ENCODE measurements at places on chromosomes 4 and X.

DNA sequence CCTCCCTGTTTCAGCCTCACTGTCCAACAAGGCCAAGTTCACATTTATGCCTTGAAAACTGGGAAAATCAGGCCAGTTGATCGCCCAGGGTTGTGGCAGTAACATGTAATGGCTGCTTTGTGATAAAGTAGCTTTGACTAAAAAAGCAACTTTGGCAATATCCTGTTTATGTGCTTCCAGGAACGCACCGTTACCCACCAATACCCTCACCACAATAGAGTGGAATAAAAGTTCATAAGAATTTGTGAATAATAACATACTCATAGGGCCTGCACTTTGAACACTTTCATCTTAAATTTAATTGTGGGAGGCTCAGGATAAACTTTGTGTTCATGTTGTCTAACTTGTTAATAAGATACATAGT lies 80.7 kb upstream of the MAML3 start:
- no peak for DNase-seq

- peak; percentile 91 for DNase-seq
Measured at GRCh38 chr4:10106421-10107039, 10.1 kb downstream of the WDR1 start.

DNA sequence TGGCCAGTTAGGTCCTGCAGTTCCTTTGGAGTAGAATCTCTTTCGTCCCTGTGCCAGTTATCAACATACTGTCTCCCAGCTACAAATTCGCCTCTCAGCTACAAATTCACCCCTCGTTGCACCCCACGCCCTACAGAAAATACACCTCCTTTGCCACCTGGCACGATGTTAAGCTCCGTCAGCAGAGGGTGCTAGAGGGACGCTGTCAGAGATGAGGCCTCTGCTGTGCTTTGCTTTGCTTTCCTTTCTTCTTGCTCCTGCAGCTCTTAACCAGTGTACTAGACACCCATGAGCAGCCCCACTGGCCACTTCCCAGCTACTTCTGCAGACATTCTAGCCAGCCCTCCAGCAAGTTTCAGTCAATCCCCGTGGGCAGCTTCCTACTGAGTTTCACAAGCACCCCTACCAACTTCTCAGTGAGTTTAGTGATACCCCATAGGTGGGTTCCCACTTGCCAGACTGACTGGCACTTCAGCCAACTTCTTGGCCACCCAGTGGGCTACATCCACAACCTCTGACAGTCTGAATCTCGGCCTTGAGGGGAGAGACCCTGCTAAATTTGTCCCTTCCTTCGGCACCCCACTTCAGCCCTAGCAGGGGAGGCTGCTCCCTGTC lies 21.8 kb downstream of the HAUS3 start:
- DNase-seq, result no peak

DNA sequence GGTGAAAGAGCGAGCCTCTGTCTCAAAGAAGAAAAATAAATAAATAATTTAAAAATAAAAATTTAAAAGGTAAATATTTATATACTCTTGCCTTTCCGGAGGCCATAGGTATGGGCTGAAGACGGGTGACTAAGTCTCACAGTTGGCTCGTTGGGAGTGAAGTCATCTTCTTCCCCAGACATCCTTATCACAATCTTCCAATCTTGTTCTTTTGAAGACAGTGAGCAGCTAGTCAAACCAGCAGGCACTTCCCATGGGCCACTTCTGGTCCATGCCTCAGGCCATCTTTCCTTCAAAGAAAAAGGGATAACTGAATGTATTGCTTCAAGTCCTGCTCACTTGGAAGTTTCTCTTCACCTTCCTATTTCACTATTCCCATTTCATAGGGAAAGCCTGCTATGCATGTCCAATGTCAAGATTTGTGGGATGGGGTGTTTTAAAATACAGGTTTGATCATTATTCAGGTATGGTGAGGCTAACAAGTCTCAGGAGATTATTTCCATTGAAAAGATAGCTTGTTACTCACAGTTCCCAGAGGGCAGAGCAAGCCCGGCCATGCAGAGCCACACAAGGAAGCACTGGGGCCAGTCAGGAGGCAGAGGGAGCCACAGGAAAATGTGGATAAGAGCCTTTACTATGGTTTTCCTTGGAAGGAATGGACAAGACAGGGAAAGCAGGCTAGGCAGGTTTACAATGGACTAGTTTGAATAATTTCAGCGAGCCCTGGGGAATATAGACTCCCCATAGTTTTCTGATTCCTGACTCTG lies 33.3 kb upstream of the VCX2 start:
- no peak for DNase-seq

- DNase-seq, result no peak
Measured at GRCh38 chr4:946517-947471, 14.5 kb downstream of the TMEM175 start.

GRCh38 chr4:87228262-87228860 lies 7.9 kb upstream of the KLHL8 start:
- no peak for DNase-seq

DNA sequence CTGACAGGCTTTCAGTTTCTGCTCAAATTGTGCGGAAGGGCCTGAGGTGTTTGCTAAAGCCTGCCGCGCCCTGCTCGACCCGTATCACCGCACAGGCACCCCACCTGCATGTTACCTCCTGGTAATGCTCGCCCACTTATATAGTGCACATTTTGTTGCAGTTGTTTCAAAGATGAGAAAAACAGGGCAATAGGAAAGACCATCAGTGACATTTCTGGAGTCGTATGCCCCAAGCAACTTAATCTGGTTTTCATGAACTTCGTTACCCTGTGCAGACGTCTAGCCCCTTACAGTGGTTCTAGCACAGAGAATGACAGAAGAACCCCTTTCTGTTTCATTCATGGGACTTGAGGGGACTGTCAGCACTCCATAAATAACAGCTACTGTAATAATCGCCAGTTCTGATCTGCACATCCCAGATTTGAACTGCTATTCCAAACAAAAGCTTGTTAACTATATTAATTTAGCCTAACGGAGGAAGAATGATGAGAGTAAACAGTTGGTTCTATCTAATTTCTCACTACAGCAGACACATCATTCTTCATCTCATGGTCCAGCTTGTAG lies 940 bp upstream of the DCTD start:
- DNase-seq, result no peak

DNA sequence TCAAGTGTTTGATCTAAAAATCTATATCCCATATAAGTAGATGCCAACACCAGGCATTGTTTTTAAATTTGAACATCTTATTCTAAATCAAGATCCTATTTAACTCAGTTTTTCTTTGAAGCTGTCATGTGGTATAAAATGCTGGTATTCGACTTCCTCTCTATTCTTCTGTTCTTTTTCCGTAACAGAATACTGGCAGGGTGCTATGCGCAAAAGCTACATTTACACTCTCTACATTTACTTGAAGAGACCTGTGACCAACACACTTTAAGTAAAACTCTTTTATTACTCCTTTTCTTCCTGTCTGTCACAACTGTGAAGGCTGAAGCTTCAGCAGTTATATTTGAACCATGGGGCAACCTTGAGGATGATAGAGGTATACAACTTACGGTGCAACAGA lies 612.8 kb downstream of the C4orf33 start:
- DNase-seq, result no peak

- DNase-seq, result no peak
Measured at GRCh38 chr4:173503330-173504180, 26.5 kb downstream of the HAND2 start.

DNA sequence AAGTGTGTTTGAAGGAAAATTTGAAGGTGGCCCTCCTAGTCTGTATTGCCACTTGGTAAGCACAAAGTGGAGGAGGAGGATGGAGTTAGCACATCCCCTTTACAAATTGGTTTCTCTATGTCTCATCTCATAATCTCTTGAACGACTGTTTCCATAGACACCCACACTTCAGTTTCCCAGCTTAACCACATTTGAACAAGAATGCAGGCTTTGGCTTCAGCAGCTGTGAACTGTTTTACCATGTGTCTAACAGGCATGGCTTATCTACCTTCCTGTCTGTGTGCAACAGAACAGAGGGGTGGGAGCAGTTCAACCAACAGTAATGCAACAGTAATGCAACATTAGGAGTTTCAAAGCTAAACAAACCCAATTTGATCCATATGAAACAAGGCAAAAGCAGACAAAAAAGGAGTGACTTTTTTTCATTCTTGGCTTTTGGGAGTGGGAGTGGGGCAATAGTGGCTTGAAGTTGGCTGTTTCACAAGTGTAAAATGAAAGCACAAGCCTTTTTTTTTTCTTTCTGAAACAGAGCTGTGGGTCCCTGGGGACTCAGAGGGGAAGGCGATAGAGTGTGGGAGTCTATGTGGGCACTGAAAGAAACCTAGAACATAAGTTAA lies 108.0 kb downstream of the ITM2A start:
- no peak for DNase-seq

DNA sequence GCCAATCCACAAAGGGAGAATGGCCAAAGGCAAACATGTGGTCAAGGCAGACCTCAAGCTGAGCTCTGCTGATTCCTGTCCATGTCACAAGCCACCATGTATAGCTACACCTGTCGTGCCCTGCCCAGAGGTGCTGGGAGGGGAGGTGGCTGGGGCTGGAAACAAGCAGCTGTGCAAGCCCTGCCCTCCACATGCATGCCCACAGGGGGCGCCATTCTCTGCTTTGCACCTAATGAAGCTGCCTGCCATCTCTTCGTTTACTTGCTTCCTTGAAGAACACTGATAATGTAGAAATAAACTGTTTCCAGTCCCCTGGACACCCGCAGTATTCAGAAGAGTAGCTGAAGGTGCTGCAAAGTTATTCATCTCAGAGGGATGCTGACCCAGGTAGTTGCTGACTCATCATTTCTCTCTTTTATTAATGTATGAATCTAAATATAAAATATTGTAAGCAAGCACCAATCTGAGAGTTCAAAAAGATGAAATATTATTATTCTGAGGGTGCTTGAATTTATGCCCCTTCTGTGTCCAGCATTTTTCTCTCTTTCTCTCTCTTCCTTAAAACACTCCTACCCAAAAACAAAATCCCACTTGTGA lies 278.6 kb downstream of the ADGRA3 start:
- DNase-seq, result no peak

- no peak for DNase-seq
Measured at GRCh38 chrX:122835886-122836285, 348.2 kb upstream of the GRIA3 start.

DNA sequence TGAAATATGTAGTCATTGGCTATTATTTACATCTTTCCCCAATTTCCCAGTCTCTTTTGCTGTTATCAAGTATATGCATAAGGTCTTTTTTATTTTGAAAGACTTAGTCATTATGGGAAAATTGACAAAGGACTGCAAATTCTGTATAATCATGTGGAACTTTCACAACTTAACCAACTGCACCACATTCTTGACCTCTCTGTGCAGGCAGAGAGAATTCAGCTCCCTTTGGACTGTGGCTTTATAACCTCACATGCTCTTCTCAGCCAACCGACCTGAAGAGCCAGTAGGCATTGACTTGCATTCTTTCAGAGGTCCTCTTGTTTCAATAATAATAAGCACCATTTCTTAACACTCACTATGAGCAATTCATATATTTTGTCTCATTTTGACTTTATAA lies 66.9 kb downstream of the ANXA3 start:
- DNase-seq, result no peak

GRCh38 chr4:17701138-17701839 lies 80.1 kb downstream of the FAM184B start:
- no peak for DNase-seq

DNA sequence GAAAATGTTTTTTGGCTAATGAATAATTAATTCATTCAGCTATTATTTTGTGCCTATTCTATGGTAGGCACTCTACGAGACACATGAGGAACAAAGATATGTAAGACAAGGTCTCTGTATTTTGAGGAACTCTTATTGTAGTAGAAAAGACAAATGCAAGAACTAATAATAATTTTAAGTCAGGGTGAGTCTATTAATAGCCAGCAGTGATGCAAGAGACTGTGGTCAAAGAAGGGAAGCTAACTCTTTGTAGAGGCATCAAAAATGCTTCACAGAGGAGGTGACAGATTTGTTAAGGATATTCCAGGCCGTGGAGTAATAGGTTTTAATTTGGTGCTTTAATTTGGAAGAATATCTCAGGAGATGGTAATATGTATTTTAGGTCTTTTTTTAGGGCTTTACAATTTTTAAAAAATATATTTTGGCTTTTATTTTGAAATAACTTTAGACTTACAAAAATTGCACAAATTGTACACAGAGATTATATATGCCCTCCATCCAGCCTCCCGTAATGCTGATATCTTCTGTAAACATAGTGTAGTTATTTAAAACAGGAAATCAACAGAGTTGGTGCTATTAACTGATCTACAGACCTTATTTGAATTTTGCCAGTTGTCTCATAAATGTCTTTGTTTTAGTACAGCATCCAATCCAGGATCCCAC lies 48.1 kb downstream of the DCLK2 start:
- no peak for DNase-seq

DNA sequence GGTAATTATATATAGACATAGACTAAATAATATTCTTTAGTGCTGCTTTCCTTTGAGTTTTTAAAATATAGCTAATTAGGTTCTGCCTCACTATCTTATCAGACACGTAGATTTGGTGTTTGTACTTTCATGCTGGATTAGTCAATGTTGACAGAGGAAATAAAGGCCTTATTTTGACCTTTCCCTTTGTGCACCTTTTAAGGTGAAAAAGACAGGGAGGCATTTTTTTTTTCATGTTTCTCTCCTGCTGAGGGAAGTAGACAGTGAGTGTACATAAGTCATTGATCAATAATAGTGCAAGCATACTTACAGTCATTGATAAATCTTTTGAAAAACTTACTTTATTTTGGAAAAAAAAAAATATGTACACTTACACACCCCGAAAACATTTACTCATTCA lies 467.8 kb downstream of the GRXCR1 start:
- no peak for DNase-seq

- no peak for DNase-seq
Measured at GRCh38 chr4:108113229-108113628, 55.5 kb downstream of the LEF1 start.

DNA sequence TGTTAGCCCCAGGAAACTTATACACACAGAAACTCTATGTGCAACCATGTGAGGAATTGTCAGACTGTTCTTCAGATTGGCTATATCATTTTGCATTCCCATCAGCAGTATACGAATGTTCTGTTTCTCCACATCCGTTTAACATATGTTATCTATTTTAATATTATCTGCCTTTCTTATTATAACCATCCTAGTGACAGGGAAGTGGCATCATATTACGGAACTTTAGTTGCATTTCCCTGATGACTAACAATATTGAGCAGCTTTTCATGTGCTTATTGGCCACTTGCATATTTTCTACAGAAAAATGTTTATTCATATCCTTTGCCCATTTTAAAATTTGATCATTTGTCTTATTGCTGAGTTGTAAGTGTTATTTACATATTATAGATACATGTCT lies 36.5 kb upstream of the IL15 start:
- peak; percentile 4 for DNase-seq

- DNase-seq, result no peak
Measured at GRCh38 chr4:27084685-27085361, 224.2 kb downstream of the STIM2 start.

Data from BJ (cell line).